AML-193 (cell line): ENCODE measurements at places on chromosomes 4 and X.

GRCh38 chr4:129543299-129543698, 447.3 kb downstream of the C4orf33 start:
- no peak for DNase-seq

GRCh38 chr4:98754736-98755135, 96.3 kb upstream of the TSPAN5 start:
- DNase-seq: no peak

- no peak for DNase-seq
These were observed 21.3 kb downstream of the IL15 start for GRCh38 chr4:141657550-141658250.

- no peak for DNase-seq
These were observed 534.6 kb downstream of the BCOR start for GRCh38 chrX:39563178-39563577.

DNA sequence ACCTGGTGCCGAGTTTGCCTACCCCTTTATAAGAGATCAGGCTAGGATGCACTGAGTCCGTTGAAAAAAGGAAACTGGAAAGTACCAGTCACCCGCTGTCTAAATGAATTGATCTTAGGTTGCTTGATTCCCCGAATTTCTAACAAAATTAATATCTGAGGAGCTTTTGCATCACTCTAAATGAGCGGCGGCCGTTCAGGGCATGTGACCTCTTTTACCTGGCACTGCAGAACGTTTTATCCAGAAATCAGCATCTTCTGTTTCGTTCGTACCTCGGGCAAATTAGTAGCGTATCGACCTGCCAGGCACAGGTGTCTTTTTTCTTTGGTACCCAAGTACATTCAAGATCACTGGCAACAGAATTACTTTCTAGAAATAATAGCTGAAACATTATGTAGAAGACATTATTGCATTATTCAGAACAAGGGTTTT, 876 bp downstream of the KLHL2 start:
- DNase-seq: peak; percentile 9

DNA sequence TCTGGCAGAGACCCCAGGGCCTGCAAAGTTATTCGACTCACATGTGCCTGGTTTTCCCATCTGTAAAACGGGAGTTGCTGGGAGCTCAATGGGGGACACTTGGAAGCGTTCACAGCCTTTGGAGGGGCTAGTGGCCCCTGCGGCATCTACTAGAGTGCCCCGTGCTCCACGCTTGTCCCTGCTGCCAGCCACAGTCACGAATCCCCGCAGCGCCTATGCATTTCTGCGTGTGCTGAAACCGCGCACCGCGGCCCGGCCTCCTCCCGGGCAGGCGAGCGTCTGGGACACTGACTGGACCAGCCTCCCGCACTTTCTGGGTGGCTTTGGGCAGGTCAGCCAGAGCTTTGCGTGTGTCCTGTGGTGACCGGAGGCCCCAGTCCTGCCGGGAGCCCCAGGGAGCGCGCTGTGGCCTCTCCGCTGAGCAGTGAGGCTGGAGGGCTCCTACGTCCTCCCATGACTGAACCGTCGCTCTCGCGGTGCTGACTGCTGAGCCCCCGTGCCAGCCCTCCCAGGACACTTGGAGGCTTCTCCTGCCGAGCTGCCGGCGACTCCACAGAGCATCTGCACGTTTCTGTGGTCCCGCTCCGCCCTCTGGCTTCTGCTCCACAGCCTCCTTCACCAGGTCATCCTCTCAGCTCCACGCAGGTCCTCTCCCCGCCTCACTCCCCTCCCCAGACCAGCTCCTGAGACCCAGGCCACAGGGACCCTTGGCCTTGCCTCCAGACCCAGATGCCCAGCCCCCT, 36.3 kb downstream of the PIGG start:
- no peak for DNase-seq

DNA sequence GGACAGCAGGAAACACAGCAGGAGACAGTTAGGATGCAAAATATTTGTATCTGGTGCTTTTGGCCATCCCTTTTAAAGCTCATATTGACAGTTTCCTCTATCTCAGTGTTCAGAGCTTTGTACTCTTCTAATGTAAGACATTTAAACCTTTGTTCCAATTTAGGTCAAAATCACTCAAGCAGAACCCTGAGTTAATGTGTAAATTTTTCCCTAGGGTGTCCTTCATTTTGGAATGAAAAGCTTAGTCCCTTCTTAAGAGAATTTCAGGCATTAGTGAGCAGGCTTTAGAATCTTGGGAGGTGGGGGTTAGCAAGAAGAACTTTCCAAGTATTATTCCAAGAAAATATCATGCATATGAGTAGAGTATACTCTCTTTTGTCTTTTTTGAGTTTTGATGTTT, 188.7 kb downstream of the GBA3 start:
- DNase-seq: no peak

DNA sequence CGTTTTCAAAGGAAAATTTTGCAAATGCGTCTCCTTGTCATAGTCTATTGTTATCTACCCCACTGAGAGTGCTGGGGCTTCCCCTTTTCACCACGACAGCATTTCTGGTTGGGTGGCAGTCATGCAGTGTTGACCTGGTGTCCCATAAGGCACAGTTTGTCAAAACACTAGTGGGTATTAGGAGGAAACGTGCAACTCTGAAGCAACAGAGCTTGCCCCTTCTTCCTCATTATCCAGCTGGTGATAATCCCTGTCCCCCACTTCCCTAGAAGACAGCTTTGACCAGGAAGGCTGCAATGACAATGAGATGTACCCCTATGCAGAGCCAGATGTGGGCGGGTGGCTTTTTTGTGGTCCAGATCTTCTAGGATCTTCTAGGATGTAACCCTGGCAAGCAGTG, 1.8 kb downstream of the TBC1D1 start:
- DNase-seq: peak; percentile 44

DNA sequence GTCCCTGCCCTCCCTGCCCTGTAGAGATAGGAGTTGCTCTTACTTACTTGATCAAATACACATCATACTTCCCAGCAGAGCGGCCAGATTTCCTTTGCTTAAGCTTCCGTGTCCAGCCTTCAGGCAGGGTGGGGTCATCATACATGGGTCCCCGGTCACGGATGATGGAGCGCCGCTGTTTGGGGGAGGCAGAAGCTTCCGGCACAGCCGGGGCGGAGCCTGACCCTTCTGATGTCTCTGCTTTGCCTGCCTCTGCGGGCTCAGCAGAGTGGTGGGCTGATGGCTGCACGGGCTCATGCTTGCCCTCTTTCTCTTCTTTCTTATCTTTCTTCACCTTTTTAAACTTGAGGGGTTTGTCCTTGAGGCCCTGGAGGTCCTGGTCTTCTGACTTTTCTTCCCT, 12.5 kb upstream of the IRAK1 start:
- no peak for DNase-seq

DNA sequence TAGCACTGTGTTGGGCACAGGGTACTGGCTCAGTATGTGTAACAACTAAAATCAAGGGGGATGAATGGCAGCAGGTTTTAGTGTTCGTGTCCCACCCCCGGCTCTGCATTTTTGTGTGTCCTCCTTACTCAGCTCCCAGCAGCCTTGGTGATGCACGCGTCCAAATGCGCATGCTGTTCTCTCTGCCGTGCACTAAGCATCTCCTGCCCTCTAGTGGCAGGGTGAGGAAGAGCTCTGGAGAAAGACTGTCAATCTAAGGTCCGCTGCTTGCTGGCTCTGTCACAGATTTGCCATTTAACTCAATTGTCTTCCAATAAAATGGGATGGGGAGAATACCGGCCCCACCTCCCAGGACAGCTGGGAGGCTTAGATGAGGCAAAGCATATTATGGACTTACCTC, 61.4 kb downstream of the WFS1 start:
- no peak for DNase-seq

DNA sequence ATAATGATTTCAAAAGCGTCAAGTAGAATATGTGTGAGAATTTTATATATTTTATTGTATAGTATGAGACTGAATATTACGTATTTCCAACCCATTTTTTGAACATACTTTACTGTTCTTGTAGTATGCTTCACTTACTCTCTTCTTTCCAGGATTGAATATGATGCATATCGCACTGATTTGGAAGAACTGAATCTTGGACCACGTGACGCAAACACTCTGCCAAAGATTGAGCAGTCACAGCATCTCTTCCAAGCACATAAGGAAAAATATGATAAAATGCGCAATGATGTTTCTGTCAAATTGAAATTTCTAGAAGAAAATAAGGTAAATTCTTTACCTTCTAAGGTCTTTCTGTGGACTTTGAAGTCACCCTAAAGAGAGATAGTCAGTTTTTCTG, 48.1 kb upstream of the FHDC1 start:
- DNase-seq: no peak
